ENCODE measurements at places on chromosomes 7 and 10. TPM values are rescaled to one million over a fixed set of nuclear protein-coding genes. Genes with fewer than 3 reads are reported as not detected.
A peak's percentile ranks its signal among the peaks of the same experiment; 100 is the strongest.

Gene AGR3
- polyA plus RNA-seq, result not detected

DNA sequence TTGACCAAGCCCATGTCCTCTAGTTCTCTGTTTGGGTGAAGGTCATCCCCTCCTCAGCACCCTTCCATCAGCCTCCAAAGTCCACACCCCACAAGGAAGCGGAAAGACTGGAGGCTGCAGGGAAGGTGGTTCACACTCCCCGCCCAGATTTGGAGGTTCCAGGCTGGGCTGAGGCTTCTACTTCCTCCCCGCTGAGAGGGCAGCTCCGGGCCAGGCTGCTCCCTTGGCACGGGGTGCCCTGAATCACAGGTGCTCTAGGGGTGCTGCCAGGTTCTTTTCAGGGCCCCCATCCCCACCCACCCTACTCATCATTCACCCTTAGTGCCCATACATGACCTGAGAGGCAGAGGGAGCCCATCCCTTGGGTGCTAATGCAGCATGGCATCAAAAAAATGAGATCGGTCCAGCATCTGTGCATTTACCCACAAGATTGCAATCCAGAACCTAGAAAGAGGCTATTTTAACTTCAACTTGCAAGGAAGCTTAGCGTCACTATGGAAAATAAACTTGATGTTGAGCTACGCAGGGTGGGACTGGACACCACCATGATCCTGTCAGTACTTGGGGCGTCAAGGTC lies 47.3 kb upstream of the ZMIZ1 start:
- no peak for DNase-seq

Gene SORCS1
- 0.22 TPM for polyA plus RNA-seq

- DNase-seq, result no peak
These were observed 106.8 kb downstream of the GLRX3 start for GRCh38 chr10:130243015-130243414.

Gene IFIT1B
- polyA plus RNA-seq, result not detected

Gene ITGB1
- polyA plus RNA-seq, result 3,297 TPM

GRCh38 chr7:135981958-135982646 lies 4.9 kb upstream of the MTPN start:
- DNase-seq, result no peak

DNA sequence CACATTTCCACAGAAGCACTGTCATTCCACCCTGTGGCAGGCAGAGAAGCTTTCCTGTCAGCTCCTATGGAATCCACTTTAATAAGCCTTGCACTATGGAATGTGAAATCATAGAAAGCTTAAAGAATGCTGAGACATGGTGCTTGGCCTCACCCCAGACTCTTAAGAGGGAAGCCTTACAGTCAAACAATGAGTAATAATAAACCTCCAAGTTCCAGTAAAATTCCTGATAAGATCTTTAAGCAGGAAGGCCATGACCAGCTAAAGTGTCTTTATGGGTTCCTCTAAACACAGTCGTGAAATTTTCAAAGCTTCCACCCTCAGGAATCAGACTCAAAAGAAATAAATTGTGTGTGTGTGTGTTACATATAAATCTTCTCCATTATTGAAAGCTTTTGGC lies 11.9 kb upstream of the TEX36 start:
- DNase-seq, result peak; percentile 95

Gene KEL
- polyA plus RNA-seq, result not detected

Gene TMEM196
- not detected for polyA plus RNA-seq

GRCh38 chr7:100626055-100626454 lies 13.7 kb downstream of the MOSPD3 start:
- no peak for DNase-seq
